ENCODE measurements at places on chromosomes 16 and 17.
A peak's percentile ranks its signal among the peaks of the same experiment; 100 is the strongest.

DNA sequence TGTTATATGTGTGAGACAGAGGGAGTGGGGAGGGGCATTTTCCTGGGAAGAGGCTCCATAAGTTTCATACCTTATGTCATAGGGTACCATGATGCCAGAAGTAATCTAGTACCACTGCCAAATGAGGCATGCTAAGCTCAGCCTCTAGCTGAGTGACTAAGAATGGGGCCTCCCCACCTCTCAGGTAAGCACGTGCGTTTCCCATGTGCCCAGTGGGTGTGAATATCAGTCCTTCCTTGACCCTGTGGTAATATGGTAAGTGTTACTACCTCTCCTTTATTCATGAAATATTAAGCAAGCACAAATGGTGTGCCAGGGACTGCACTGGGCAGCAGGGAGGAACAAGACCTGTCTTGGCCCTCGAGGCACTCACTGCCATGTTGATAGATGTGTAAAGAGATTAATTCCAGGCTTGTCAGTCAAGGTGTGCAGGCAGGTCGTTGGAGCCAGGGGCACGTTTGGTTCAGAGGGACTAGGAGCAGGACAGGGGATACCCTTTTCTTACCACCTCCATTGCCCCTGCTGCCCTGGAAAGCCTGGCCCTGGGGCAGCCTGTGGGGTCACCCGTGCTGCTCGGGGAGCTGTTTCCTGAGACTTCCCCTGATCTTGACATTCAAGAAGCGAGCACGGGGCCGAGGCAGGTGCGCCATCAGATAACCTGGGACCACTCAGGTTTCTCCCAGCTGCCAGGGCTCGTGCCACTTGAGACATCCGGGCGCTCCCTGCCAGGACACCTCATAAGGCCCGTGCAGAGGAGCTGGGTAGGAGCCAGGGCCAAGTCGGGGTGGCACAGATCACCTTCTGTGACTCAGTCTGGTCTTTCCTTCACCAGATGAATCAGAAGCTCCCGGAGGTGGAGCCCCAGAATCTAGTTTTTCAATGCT lies 8.8 kb downstream of the RSAD1 start:
- DNase-seq, result no peak

- peak; percentile 7 for DNase-seq
Measured at GRCh38 chr17:61635913-61636432, 45.0 kb upstream of the NACA2 start.

- DNase-seq, result no peak
Measured at GRCh38 chr16:67897231-67897630, 4.2 kb downstream of the PSKH1 start.

DNA sequence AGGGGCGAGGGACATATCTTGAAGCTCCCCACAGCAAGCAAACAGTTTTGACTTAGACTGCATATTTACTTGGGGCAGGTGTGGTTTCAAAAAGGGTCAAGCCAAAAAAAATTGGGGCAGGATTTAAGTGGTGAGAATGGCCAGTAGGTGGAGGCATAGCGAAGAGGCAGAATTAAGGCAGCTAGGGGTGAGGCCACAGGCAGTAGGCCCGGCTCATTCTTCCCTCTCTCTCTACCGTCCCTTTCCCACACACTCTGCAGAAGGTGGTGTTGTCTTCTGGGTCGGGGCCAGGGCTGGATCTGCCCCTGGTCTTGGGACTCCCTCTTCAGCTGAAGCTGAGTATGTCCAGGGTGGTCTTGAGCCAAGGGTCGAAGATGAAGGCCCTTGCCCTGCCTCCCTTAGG lies 2.6 kb downstream of the SHBG start:
- DNase-seq, result no peak

DNA sequence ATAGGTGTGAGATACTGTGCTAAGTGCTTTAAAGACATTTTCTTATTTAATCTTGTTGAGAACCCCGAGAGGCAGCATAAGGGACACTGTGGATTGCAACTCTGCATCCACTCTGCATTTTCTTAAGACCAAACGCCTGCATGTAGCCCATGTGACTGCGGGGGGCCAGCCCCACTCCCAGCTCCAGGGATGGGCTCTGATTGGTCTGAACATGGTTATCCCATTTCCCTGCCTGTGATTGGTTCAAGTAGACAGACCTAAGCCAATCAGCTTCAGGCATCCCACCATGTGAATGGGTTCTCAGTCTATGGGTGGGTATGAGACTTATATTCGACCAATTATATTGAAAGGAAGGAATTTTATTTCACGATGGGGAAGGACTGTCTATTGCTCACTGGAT lies 33.2 kb upstream of the USP7 start:
- no peak for DNase-seq

GRCh38 chr16:81469710-81470535 lies 25.3 kb downstream of the CMIP start:
- DNase-seq, result no peak

DNA sequence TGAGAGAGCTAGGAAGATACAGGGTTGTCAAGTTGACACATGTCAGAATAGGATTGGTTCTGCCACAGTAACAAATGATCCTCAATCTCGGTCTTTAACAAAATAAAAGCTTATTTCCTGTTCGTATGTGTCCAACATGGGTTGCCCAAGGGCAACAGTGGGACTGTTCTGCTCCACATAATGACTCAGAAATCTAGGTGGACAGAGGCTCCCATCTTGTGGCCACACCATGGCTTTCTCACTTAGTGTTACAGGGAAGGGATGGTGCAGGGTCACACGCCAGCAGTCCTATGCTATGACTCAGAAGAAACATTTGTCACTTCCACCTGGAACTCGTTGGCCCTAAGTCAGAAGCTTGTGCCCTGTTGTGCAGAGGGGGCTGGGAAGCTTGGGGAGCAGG lies 364.9 kb downstream of the SNX29 start:
- DNase-seq, result no peak

DNA sequence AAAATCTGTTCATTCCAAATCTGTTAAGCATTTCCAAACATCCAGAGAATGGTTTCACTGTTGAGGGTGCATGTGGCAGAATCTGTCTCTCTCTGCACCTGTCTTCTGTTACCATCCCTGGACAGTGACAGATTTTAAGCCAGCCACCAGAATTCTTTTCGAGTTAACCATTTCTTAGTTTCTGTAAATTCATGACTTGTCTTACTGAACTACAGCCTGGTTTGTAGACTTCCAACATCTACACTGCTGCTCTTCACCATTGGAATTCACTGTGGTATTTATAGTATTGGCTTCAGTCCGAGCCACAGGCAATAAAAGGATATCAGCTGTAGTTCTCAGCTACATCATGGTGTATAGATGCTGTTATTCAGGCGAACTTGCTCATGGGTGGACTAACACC lies 47.6 kb downstream of the GOSR1 start:
- DNase-seq, result no peak

All from right renal pelvis (tissue), 4 donors.